ENCODE measurements at places on chromosomes 7 and 10. TPM values are rescaled to one million over a fixed set of nuclear protein-coding genes. Genes with fewer than 3 reads are reported as not detected.

The BTRC gene
- 34.8 TPM for total RNA-seq

The EN2 gene
- 0.11 TPM for total RNA-seq

DNA sequence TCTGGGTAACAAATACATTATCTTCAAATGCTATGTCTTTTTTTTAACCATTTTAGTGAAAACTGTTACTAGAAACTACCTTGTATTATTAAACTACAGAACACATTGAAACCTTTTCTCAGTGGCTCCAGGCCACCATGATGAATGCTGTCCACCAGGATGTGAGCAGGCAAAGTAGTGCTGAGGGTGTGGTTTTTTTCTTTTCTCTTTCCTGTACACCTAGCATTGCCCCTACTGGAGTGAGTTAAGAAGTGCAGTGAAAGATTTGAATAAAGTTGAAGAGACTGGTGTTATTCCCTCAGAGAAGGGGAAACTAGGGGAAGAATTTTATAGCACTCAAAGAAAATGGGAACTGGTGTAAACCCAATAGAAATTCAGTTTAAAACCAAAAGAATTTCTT, 120.0 kb upstream of the SAMD8 start:
- no peaks in the 10 kb centered on the region for H3K27me3 ChIP-seq
- DNase-seq: no peak
- peaks cover 40% of the 10 kb centered on the region for H3K4me1 ChIP-seq
- no peak overlapping the region for H3K4me3 ChIP-seq

GRCh38 chr7:65475734-65476319, 102.2 kb downstream of the ZNF92 start:
- no peak for DNase-seq
- H3K4me3 ChIP-seq: no peak overlapping the region
- no peak overlapping the region for H3K27ac ChIP-seq
- H3K36me3 ChIP-seq: no peaks in the 10 kb centered on the region
- H3K27me3 ChIP-seq: peaks cover 15% of the 10 kb centered on the region
- H3K4me1 ChIP-seq: no peaks in the 10 kb centered on the region

DNA sequence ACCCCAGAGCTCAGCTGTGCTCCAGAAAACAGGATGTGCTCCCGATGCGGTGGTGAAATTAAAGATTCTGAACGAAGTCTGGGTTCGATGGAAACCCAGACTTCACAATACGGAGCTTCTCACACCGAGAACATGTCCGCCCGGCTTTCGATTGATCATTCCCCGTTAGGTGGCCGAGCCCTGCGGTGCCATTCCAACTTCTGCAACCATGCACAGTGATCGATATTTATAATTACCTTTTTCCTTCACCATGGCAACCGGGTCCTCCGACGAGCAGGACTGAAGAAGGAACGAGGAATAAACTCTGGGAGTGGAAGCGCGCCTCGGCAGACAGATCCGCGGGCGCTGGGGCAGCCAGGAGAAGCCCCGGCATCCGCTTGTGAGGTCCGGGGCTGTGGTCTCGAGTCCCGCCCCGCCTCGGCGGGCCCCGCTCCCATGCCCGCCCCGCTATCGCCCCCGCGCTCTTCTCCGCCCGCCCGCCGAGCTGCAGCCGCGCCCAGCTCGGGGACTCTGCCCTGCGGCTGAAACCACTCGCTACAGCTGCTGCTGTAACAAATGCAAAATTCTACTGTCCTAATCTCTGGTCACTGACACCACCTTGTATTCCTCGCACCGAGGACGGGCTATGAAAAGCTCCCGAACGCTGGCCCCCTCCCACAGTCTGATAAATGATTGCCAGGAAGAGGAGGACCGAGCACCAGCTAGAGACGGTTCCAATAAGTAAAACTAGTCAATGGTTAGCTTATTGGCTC, 26.2 kb downstream of the ABLIM1 start:
- no peaks in the 10 kb centered on the region for H3K36me3 ChIP-seq

DNA sequence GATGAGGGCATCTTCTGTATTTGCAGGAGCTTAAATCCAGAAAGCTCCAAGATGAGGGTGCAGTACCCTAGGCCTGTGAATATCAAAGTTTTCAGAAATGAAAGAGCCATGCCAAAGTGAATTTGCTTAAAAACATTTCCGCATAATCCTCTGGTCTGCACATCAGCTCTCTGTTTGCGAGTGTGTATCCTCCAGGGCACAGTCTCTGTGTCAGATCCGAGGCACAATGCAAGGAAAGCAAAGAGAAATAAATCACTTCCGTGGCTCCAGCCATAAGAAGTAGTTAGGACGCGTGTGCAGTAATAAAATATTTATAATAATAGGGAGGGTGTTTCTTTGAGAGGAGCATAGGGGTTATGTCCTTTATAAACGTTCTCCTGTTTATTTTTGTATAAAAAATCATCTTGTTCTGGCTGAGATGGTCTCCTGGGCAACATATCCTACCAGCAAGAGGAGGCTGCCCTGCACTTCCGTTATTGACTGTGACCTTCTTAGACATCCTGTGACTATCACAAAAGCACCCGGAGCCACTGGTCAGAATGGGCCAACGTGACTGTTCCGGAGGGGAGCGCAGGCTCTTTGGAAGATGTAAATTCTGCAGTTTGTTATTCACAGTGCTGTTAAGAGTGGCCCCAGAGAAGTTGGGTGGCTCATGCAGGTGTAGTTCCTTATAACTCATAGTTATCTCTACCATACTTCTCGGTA, 667.6 kb upstream of the FOXK1 start:
- H3K36me3 ChIP-seq: no peaks in the 10 kb centered on the region
- H3K27me3 ChIP-seq: no peaks in the 10 kb centered on the region
- no peak for DNase-seq
- H3K4me1 ChIP-seq: no peaks in the 10 kb centered on the region
- no peak overlapping the region for H3K27ac ChIP-seq
- H3K4me3 ChIP-seq: no peak overlapping the region

Data from left ventricle myocardium inferior (tissue), 1 donor.